ENCODE measurements at places on chromosomes 12 and 14.

DNA sequence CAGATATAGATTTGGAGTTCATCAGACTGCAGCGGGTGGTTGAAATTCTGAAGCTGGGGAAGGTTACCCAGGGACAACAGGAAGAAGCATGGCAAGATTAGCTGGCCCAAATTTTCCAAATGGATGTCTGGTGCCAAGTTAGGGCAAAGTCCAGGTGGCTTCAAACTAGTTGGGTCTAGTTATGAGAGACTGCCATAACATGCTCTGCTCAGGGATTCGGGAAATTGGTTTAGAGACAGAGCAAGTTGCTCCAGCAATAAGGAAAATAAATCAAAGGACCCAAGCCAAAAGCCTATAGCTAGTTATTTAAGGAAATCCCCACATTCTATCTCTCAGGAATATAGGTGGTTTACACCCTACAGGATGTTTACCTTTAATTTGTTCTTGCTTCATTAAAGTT, 125.7 kb upstream of the BTG1 start:
- no peak for DNase-seq

DNA sequence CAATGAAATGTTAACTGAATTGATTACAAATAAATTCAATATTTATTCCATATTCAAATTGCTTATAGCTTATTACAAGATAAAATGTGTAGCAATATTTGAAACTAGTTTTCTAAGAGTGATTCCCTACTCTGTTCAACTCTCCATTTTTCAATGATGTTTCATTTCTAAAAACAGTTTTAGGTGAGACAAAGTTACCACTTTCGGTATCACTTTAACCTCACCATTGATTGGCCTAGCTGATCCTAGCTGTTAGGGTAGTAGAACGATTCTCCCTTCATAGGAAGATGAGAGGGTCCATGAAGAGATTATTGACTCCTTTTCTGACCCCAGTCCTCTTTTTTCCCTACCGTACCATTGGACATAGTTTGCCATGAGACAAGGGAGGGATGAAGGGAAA, 373.3 kb downstream of the PRKD1 start:
- DNase-seq: no peak

GRCh38 chr14:99907761-99908652, 114.8 kb downstream of the EML1 start:
- DNase-seq: no peak

DNA sequence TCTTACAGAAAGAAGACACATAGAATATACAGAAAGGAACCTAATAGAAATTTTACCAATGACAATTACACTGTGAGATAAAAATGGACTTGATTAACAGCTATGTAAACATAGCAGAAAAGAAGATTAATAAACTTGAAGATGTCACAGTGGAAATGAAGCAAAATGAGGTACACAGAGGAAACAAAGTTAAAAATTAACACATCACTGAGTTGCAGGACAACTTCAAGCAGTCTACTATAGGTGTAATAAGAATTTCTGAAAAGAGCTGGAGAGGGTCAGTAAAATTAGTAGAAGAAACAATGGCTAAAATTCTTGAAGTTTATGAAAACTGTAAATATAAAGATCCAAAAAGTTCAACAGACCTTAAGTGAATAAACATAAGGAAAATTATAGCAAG, 738.7 kb downstream of the C12orf50 start:
- DNase-seq: no peak

GRCh38 chr12:27179400-27180214, 64.5 kb upstream of the STK38L start:
- peak; percentile 60 for DNase-seq

- DNase-seq: no peak
Observed at GRCh38 chr12:13248964-13249363, 52.4 kb downstream of the EMP1 start.

DNA sequence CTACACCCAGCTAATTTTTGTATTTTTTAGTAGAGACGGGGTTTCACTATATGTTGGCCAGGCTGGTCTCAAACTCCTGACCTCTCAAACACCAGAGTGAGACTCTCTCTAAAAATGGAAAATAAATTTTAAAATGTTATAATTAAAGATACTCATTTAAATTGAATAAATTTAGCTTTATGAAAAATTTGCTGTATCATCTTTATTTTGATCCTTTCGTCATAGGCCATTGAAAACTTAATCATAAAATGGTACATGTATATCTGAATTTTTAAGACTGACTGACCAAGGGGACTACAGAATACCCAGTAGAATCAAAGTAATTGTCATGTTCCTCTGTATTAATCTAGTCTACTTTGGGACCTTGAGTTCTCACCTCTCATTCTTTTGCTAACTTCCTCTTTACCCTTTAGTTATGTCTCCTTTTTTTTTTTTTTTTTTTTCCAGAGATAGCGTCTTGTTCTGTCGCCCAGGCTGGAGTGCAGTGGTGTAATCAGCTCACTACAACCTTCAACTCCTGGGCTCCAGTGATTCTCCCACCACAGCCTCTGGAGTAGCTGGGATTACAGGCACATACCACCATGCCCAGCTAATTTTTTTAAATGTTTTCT, 9.5 kb downstream of the RAB5B start:
- no peak for DNase-seq

- DNase-seq: no peak
Observed at GRCh38 chr14:105989566-105990302, 463.4 kb downstream of the TMEM121 start.

GRCh38 chr12:127174881-127175280, 1092.1 kb upstream of the TMEM132C start:
- DNase-seq: no peak

DNA sequence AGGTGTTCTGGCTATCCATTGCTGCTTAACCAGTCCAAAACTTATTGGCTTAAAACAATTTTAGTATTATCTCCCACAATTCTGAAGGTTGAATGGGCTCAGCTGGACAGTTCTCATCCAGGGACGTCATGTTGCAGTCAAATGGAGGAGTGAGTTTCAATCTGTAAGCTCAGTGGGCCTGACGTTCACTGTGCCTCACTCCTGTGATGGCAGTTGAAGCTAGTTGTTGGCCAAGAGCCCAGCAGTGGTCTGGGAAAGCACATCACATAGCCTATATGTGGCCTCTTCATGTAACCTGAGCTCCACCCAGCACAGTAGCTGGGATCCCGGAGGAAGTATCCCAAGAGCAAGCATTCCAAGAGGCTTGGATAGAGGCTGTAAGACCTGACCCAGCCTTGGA, 40.6 kb upstream of the CDKN3 start:
- no peak for DNase-seq

DNA sequence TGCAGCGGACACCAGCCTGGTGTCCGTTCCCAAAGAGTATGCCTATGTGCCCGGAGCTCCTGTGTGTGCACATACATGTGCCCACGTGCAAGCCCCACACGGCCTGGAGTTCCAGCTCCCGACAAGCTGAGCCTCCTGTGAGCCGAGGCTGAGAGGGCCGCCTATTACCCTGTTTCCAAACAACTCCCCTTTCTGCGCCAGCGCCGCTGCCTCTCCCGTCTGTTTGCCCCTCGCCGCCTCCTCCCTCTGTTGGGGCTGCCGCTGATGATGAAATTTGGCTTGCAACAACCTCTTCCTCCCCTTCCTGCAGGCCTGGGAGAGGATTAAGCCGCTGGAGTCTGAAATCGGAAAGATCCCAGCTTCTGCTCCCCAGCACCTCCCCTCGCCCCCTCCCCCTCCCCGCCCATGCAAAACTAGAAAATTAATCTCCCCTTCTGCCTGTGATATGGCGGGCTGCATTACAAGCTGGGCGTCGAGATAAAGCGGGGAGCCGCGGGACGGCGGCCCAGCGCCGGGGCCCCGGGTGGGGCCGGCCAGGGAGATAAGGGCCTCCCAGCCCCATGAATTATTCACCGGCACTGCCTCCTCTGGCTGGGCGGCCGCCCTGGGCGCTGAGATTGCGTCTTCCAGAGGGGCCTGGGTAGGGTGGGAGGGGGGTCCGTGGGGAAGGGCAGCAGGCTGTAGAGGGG, 6.8 kb upstream of the ASIC1 start:
- DNase-seq: no peak

DNA sequence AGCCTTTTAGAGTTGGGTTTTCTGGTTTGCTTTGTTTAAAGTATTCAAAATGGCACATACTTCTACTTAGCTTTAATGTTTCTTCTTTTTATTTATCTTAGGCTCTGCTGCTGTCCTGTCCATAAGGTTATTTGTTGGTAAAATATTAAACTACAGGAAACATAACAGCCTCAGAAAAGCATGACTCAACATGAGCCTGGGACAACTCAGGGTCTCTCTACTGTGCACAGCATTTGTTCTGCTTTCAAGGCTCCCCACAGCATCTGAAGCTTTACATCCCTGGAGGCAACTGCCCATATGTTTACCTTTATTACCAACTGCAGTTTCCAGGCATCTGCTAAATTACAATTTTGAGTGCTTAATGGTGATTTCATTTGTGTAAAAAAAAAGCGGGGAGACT, 954.2 kb upstream of the FBXO33 start:
- DNase-seq: no peak

DNA sequence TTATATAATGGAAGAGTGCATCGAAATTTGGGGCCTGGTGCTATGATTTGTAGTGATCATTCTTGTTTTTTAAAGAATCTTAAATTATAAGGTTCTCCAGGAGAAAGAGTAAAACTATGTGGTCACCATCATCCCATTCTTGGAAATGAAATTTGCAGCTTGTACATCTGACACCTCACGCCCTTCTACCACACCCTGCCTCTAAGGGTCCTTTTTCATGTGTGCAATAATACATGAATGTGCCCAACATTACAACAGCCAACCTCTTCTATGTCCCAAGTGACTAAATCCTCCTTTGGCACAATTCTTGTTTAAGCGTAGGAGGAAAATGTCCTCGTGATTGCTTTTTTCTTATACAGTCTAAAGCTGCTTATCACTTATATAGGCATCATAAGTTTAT, 636.5 kb upstream of the NOVA1 start:
- no peak for DNase-seq
